ENCODE measurements at places on chromosomes 1 and 21.

- no peak for DNase-seq
These were observed 78.5 kb downstream of the BCAR3 start for GRCh38 chr1:93603106-93603505.

DNA sequence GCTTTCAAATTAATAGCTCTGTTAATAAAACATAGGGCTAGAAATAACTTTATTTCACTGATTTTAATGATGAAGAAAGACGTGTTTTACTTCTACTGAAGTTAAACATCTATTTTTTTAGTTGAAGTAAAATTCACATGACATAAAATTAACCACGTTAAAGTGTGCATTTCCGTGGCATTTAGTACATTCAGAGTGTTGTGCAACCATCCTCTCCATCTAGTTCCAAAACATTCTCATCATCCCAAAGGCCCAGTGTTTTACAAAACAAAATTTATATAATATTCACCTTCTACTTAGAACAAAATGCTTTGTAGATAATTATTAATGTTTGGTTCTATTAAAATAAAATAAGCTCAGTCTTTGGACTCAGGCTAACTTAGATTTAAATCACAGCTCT, 108.5 kb upstream of the GNG12 start:
- no peak for DNase-seq

GRCh38 chr1:232047473-232047872, 420.9 kb downstream of the DISC1 start:
- no peak for DNase-seq

DNA sequence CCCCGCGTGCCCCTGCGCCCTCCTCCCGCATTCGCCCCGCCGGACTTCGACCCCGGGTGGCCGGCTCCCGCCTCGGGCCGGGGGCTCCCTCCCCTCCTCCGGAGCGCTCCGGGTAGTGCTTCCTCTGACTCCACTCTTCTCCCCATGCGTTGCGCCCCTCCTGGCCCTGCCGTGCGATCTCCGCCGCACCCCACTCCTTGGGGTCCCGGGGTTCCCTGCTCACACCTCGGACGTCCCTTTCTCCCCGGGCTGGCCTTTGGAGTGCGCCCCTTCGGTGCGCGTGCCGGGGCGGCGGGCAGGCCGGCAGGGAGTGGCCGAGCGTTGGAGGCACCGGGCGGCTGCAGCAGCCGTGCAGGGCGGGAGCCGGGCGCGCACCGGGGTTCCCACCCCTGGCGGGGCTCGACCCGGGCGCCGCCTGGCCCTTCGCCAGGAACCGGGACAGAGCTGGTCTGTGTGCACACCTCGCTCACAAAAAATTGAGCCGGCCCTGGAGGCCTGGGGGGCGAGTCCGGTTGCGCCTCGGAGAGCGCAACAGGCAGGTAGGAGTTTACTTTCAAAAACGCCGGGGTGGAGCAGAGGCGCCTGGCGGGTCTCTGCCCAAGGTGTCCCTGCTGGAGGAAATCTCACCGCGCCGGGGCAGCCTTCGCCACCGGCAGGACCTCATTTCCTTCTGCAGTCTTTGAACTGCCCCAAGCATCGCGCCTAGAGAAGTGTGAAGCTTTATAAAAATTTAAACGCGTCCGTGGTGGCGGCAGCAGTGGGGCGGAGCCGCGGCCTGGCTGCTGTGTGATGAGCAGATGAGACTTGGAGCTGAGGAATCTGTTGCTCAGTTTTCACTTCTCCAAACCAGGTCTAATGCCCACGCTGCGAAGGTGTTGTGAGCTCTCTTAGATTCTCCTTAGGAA, 650 bp downstream of the VANGL1 start:
- peak; percentile 9 for DNase-seq

- DNase-seq, result no peak
These were observed 29.4 kb upstream of the BMP8A start for GRCh38 chr1:39462074-39462473.

GRCh38 chr1:225257081-225257480, 170.8 kb downstream of the LBR start:
- DNase-seq, result no peak

- no peak for DNase-seq
These were observed 352.5 kb upstream of the VAMP3 start for GRCh38 chr1:7418442-7419080.

- DNase-seq, result no peak
These were observed 40.6 kb downstream of the DRAM2 start for GRCh38 chr1:111099289-111099688.

DNA sequence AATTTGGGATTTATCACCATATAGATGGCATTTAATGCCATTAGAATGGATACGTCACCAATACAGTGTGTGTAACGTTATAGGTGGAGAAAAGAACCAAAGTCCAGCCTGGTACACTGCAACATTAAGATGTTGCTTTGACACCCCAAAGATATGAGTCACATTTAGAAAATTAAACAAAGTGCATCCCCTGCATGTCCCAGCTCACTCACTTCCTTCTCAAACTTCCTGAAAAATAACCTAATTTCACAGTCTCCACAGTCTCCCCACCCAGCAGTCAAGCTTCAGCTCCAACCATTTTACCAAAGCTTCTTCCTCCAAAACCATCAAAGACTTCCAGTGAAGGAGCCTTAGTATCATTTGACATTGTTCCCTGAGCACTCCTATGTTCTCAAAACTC, 111.9 kb downstream of the OMA1 start:
- no peak for DNase-seq

DNA sequence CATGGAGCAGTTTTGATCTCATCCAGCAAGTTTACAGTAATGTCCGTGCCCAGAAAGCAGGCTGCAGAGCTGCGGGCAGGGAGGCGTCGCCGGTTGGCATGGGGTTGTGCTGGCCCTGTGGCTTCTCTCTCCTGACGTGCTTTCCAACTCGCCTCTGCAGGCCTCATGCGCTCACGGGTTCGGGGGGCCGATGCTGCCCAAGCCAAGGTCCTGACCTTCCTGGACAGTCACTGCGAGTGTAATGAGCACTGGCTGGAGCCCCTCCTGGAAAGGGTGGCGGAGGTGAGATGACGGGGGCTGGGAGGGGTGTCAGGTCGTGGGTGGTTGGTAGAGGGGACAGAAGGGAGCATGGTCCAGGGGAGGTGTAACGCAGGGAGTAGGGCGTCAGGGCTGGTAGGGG, 176.1 kb downstream of the GALNT2 start:
- no peak for DNase-seq

DNA sequence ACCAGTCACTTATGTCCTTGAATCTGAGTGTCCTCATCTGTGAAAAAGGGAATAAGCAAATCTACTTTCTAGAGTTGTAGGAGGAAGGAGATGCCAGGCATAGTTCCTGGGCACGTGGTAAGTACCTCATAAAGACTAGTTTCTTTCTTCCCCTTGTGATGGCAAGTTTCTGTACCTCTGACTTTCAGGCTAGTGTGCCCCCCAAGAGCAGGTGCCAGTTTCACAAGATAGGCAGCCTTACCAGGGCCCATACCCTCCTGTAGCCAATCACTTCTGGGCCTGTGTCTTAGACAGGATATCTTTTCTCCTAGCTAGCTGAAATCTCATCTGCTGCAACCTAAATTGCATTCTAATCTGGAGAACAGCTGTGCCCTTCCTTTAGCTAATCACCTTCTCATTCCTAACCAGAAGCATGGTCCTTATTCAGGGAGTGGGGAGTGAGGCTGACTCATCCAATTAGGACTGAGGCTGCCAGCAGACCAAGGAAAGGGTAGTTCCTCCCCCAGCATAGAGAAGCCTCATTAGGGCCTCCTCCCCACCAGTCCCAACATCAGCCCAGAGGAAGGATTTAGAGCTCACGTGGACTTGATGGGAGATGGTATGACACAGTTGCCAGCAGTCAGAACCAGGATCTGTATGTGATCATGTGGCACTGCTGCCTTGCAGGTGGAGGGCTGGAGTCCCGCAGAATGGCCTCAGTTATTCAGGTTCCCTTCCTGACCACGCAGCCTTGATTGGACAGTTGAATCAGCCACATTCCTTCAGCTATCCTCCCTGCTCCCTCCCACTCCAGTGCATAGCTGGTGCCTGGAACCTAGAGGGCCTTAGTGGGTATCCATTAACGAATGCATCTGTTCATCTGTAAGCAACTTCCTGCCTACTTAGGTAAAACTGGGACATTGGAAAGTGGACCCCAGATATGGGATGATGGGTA, 7.9 kb downstream of the KLHDC8A start:
- DNase-seq, result no peak

DNA sequence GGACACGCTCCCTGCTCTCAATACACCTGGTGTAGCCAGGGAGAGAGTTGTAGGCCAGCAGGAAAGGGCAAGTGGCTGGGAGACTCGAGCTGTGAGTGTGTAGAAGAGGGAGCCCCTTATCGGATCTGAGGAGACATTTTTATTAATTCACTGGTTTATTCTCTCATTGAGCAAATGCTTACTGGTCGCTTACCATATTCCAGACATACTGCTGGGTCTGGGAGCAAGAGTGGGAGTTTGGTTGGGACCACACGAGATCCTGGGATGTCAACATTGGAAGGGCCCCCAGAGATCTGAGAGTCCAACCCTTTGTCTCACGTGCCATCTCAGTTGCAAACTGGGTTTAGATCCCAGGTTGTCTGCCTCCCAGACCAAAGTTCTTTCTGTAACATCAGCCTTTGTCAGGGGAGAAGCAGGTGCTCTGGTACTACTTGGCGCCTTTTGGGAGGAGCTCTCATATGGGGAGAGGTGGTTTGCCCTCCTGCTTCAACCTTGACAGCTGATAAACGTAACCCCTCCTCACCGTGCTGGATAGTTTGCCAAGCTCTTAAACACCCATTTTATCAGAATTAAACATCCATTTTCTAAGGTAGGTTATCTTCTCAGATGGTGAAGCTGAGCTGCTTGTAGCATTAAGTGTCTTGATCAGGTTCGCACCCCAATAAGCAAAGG, 742 bp downstream of the TMEM222 start:
- no peak for DNase-seq

DNA sequence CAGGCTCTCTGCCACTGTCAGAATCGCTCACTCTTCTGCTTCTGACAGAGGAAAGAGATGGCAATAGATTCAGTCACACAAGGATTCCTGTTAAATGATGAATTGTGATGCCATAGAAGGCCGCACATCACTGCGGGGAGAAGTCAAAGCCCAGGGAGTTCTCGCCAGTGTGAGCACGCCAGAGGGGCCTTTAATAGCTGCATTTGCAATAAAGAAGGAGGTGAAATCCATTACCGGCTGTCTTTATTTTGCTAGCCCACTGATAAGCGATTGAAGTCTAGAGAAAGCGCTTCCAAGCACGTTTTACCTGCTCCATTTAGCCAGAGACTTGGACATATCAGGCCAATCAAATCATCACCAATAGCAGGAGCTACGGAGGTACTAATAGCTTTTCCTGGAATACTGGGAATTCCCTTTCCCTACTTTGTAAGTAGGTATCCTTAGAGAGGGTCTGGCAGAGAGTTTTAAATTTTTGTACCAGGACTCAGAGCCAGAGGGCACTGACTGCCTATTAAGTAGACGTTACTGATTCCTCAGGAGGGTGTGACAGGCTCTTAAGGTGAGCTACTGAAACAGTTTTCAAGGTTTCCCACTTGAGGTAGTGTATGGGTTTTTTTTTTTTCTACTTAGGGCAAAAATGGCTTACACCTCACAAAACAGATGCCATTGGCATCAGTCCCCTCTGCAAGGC, 10.2 kb upstream of the TARBP1 start:
- DNase-seq, result no peak

GRCh38 chr1:47997289-47998200, at the start of gene TRABD2B:
Gene TRABD2B (minus strand): TSS chr1:47997385.
- peak; percentile 39 for DNase-seq

GRCh38 chr1:26857473-26858060, 5.4 kb upstream of the SFN start:
- DNase-seq, result no peak

DNA sequence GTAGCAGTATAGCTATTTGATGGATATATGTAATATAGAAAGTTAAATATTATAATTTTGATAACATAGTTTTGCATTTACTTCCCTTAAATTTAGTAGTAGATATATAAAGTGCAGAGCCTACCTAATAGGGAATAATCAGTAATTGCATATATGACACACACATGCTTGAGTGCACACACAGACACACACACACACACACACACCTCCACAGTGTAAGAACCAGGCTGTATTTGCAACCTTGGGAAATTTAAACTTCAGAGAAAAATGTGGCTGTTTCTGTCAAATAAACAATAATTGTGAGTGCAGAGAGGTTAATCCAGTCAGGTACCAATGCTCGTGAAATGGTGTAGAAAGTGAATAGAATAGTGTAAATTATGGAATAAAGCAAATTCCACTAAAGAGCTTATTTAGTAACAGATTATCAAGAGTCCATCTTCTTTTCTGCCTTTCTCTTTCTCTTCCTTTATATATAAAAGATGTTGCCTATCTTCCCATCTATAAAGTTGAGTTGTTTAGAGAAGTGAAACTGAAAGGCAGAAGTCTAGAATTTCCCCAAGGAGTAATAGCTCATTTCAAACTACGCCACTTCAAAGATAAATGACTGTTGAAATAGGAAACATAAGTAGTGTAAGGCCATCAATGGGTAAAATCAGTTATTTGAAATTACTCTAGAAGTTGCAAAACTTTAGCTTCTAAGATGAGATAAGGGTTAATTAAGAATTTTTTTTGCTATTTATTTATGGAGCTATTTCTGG, 273.7 kb downstream of the SRGAP2C start:
- DNase-seq, result peak; percentile 37
